ENCODE measurements at places on chromosomes 1 and 21.

GRCh38 chr1:115401676-115402075, 63.6 kb upstream of the NGF start:
- no peak for DNase-seq

DNA sequence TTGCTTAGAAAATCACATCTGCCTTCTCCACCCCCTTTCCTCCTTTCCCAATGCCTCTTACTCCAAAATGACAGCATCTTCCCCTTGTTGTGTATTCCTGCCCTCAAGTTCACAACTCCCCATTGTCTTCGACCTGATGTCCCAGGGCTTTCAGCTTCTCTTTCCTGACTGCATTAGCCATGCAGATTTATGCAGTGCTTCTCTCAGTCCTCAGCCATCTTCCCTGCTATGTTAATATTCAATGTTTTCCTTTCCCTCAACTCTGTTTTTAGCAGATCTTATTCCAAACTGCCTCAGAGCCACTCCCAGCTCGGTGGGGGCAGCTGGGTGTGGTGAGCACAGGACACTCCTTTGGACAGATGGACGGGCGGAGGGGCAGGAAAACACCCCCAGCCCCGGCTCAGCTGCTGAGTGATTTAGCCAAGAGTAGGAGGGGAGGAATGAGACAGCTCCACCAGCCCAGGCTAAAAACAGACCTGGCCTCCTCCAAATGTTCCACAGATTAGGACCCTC, 71.0 kb downstream of the CD2 start:
- no peak for DNase-seq

GRCh38 chr1:90381598-90381997, 335.5 kb downstream of the BARHL2 start:
- DNase-seq: no peak

DNA sequence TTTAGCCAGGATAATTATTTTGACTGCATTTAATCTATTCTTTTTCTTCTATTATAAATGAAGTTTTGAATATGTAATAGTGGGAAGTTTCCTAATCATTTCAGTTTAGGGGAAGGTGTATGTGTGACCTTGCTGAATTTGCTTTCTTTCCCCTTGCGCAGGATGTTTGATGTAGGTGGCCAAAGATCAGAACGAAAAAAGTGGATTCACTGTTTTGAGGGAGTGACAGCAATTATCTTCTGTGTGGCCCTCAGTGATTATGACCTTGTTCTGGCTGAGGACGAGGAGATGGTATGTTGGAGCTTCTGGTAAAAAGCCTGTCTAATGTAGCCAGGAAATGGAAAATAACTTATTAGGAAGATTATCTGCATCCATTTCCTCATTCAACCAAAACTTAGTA, 33.4 kb downstream of the GNAT2 start:
- no peak for DNase-seq
